Head of caudate nucleus (tissue), 42 donors: ENCODE measurements at places on chromosomes 1 and 21.

- no peak for DNase-seq
These were observed 68.4 kb upstream of the ZNF281 start for GRCh38 chr1:200478239-200478623.

DNA sequence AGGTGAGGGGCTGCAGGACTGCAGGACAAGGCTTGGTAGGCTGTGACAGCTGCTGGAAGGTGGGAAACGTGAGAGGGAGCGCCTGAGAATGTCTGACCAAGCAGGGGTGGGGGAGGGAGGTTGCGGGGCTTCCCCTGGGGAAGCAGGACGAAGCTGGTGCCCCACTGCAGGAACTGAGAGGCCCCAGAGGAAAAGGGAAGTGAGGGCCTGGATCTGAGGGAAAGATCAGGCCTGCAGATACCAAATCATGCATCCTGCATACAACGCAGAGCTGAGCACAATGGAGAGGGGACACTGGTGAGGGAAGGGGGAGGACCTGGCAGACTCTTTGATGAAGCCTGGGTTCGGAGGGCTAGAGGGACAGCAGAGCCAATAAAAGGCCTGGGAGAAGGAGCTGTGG is 65.7 kb upstream of the BACE2 start:
- no peak for DNase-seq

- DNase-seq: no peak
These were observed 137.4 kb upstream of the USP25 start for GRCh38 chr21:15592271-15592860.

GRCh38 chr1:20058531-20058930 is 11.5 kb upstream of the PLA2G5 start:
- no peak for DNase-seq

- no peak for DNase-seq
These were observed 20.2 kb upstream of the DUSP10 start for GRCh38 chr1:221762121-221762520.

- DNase-seq: peak; percentile 53
These were observed 213.5 kb downstream of the SMYD3 start for GRCh38 chr1:246293366-246294121.

DNA sequence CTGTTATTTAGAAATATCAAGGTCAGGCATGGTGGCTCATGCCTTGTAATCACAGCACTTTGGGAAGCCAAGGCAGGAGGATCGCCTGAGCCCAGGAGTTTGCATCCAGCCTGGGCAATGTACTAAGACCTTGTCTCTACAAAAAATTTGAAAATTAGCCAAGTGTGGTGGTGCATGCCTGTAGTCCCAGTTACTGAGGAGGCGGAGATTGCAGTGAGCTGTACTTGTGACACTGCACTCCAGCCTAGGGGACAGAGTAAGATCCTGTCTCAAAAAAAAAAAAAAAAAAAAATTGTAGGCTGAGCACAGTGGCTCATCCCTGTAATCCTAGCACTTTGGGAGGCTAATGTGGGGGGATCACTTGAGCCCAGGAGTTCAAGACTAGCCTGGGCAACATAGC is 45.3 kb downstream of the PIK3CD start:
- no peak for DNase-seq

DNA sequence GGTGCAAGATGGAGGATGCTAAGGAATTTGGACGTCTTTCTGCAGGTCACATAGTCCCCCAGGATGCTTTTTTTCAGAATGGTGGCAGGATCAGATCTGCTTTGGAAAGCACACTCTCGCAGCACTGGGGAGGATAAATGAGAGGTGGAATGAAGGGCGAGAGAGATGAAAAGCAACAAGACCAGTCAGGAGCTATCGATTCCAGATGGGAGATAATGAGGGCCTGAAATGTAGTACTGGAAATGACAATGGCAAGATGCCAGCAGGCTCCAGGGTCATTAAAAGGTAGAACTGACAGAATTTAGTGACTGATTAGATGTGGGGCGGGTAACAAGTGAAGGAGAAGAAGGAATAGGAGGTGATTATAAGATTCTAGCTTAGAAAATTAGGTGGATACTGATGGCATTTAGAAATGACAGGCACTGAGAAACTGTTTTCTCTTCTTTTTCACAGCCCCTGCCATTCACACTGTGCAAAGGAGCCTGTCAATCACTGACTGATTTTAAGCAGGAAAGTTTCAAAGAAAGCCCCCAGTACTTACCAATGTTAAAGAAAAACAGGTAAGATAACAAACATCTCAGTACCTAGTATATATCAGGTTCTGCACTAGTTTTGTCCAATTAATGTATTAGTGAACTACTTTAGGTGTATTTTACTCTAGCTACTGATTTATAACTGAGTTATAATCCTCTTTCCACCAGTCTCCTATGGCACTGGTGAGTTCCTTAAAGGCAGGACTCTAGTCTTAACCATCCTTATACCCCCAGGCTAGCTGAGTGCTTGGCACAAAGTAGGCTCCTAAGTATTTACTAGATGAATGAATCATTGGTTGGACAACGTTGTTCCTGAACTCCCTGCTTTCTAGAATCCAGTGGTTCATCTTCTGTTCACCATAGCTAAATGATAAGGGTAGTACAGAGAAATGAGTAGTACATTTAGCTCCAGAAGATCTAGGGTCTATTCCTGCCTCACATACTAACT is 9.2 kb downstream of the PIGM start:
- no peak for DNase-seq

DNA sequence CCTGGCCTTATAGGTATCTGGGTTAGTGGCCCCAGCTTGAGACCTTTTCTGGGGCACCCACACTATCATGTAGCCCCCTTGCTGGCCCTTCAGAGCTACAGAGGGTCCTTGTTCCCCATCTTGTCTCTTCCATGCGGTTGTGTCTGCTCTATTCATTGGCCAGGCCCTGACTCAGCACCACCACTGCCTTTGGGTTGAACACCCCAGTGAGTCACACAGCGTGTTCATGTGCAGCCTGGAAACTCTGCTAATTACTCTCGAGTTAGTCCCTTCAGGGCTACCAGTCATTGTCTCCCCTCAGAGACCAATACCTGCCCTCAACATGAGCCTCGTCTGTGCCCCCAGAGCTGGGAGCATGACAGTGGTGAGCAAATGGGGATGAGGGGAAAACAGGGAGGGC is 28.2 kb upstream of the IKBKE start:
- no peak for DNase-seq

- DNase-seq: no peak
These were observed 86.7 kb downstream of the LRRC53 start for GRCh38 chr1:74425676-74426075.

DNA sequence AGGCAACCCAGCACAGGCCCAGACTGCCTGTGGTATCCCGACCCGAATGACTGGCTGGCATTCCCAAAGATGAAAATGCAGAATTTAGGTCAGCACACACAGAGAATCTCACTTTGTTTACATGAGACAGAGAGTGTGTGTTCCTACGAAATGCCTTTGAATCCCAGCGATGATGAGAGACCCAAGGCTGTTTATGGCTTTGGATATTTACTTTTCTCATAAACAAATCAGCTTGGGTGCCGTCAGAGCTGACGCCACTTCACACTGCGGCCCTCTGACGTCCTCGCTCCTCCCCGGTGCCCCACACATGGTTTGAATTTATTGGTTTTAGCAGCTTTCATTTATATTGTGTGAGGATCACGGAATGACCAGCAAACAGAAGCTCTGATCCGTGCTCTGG is 18.7 kb downstream of the TRABD2B start:
- no peak for DNase-seq

GRCh38 chr1:16204216-16204615 is 8.2 kb downstream of the ARHGEF19 start:
- DNase-seq: no peak

DNA sequence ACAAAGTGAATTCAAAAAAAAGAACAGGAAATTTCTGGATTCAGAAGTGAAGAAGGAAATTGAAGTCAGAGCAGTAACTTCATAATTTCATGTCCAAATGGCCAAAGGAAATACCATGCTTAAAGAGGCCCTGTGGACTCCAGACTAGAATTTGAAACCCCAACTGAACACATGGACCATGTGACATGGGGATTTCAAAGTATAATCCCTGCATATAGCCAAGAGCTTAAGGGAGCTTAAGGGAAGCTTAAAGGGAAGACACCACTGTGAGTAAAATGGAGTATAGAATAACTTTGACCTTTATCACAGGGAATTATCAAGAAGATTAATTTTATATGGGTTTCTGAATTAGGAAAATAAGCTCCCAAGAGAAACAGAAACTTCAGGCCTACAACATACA is 241.8 kb upstream of the POGK start:
- no peak for DNase-seq

GRCh38 chr1:116415699-116416533 is 42.9 kb downstream of the ATP1A1 start:
- peak; percentile 51 for DNase-seq

GRCh38 chr1:19044975-19045831 is 88.7 kb upstream of the IFFO2 start:
- peak; percentile 79 for DNase-seq

GRCh38 chr1:229034342-229034741 is 236.6 kb upstream of the RAB4A start:
- no peak for DNase-seq

- no peak for DNase-seq
These were observed 244.5 kb downstream of the GPR52 start for GRCh38 chr1:174692313-174692712.

DNA sequence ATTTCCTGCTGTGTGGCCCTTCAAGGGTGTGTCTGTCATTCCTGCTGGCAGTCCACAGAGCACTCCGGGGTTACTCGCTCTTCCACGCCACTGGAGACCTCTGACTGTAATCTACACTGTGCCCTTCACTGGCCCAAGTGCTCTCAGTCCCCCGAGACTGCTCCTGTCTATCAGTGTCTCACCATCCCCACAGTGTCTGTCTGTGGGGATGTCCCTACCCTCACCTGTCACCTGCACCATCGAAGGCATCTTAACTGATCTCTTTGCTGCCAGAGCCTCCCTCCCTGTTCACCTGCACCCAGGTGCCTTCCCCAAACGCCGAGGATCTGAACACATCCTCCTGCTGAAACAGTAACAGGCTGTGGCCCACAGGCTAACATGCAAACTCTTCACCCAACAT is 136.7 kb downstream of the MATN1 start:
- DNase-seq: no peak

- DNase-seq: no peak
These were observed at the start of gene MR1 for GRCh38 chr1:181033799-181034451. MR1 (plus strand) TSS chr1:181033983; CDS start chr1:181034008, 25 bp downstream.

GRCh38 chr21:39720126-39720778 is 24.7 kb upstream of the IGSF5 start:
- no peak for DNase-seq

DNA sequence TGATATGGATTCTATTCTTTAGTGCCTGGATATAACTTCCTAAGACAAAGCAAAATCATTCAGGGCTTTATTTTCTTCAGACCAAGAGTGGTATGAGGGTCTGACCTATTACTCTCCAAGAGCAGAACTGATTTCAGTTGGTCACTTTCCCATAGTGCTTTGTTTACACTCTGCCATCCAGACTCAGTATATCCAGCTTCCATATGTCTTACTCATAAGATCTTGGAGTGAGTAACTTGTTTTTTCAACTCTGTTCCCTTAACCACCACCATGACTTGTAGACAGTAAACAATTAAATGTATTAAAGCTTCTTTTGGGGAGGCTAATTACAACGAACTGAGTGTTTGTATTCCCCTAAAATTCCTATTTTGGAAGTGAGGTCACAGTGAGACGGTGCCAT is 83.4 kb downstream of the USP24 start:
- DNase-seq: no peak

DNA sequence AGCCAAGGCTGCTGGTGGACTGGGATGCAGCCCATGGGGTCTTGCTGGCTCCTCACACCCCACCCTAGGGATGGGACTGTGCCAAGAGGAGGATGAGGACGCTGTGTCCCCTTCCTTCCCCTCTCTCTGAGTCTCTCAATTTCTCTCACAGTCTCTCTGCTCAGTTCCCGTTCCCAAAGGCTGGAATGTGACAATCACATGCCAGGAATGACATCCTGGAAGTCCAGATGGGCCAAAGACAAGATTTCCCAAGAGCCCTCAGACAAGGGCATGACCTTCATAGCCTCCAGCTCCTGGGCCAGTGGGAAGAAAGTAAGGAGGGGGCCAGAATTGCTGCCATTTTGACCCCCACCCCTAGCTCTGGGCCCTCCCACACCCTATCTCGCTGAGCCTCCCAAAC is 7.6 kb upstream of the CDCP2 start:
- DNase-seq: no peak

GRCh38 chr1:204359474-204360255 is at the start of gene PLEKHA6:
PLEKHA6 (minus strand) TSS chr1:204359929; CDS start chr1:204273727, 86,202 bp downstream.
- peak; percentile 84 for DNase-seq

GRCh38 chr1:247924868-247925267 is at the start of gene OR2AJ1:
OR2AJ1 (plus strand) TSS chr1:247924889; CDS start chr1:247933769, 8,880 bp downstream.
- DNase-seq: no peak

DNA sequence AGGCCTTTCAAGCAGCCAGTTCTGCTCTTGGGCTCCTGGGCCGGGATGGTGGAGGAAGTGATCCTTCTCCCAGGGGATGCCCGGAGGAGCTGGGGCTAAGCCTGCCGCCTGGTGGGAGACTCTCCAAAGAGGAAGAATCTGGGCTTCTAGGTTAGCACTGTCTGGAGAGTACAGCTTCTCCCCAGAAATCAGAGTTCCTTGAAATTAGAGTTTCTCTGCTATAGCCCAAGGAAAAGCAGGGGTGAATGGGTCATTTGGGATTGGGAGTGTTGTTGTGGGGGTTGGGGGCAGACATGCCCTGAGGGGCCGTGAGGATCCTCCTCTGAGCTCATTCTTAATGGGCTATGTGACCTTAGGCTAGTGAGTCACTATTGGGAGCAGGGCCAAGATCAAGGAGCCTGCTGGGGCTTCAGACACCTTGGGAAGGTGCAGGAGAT is 6.5 kb downstream of the LGR6 start:
- DNase-seq: no peak

- no peak for DNase-seq
These were observed 252.4 kb downstream of the TOMM20 start for GRCh38 chr1:234875953-234876855.

- DNase-seq: no peak
These were observed 31.8 kb downstream of the CLEC20A start for GRCh38 chr1:178465011-178465410.

DNA sequence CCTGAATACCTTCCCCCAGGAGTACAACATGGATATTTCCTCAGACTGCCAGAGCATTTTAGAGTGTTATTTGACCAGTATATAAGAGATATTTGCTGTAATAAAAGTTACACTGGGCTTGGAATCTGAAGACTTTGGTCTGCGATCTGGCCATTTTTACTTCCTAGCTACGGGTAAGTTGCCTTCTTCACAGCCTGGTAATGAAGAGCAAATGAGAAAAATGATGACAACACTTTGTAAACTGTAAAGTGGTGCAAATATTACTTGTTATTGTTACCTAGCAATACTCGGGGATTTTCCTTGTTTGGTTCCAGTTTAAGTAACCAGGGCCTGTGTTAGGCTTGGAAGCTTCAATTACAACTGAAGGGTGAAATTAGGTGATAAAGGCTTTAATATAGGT is 180.8 kb upstream of the LMO4 start:
- no peak for DNase-seq
